CMK (cell line): ENCODE measurements at places on chromosomes 11 and 22.

GRCh38 chr11:132134322-132134721, 763.9 kb downstream of the NTM start:
- DNase-seq, result no peak

DNA sequence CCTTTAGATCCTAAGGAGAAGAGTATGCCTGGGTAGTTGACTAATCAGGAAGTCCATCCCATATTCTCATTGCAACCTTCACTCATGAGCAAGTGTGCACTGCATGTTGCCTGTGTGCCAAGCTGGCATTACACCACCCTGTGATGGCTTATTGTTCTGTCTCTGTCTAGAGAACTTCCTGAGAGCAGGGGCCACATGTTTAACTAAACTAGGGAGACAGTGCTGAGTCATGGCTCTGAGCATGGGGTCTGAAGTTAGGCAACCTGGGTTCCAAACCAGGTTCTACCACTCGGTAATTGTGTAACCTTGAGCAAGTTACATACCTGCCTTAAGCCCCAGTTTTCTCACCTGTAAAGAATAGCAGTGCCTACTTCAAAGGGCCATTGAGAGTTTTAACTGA, 39.6 kb downstream of the CSNK2A3 start:
- DNase-seq, result no peak

DNA sequence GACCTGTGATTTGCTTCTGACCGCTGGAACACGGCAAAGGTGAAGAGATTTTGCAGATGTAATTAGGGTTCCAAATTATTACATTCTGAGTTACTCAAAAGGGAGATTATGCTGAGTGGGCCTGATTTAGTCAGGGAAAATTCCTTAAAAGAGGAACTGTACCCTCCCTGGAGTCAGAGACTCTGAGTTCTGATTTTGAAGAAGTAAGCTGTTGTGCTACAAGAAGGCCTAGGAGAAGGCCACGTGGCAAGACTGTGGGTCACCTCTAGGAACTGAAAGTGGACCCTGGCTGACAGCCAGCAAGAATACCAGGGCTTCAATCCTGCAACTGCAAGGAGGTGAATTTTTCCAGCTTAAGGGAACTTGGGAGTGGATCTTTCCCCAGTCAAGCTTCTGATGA, 45.3 kb downstream of the CHRDL2 start:
- DNase-seq, result no peak

GRCh38 chr11:56103210-56103737, at the start of gene OR8H2:
Gene OR8H2 (plus strand): TSS chr11:56103687. CDS start chr11:56105043, 1,356 bp downstream.
- DNase-seq, result no peak

- no peak for DNase-seq
Observed at GRCh38 chr11:133867456-133867855, 22.1 kb upstream of the SPATA19 start.

GRCh38 chr11:3994030-3994640, 100.5 kb upstream of the RRM1 start:
- DNase-seq, result no peak

GRCh38 chr11:12864316-12865156, 144.6 kb upstream of the RASSF10 start:
- DNase-seq, result no peak

DNA sequence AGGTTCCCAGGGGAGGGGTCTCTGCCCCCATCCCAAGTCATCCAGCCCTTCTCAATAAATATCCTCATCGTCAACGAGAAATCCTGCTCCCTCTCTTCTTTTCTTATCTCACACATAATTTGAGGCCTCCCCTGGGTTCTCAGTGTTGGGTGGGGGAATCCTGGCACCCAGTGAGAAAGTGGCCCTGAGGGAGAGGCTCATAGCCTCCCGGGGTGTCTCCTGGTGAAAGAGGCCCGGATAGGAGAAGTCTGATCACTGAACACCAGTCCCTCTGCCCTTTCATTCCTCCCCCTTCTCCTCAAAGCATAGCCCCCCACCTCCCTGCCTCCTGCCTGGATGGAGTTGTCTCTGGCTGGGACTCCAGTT, 35.3 kb downstream of the IGLL5 start:
- DNase-seq, result no peak

DNA sequence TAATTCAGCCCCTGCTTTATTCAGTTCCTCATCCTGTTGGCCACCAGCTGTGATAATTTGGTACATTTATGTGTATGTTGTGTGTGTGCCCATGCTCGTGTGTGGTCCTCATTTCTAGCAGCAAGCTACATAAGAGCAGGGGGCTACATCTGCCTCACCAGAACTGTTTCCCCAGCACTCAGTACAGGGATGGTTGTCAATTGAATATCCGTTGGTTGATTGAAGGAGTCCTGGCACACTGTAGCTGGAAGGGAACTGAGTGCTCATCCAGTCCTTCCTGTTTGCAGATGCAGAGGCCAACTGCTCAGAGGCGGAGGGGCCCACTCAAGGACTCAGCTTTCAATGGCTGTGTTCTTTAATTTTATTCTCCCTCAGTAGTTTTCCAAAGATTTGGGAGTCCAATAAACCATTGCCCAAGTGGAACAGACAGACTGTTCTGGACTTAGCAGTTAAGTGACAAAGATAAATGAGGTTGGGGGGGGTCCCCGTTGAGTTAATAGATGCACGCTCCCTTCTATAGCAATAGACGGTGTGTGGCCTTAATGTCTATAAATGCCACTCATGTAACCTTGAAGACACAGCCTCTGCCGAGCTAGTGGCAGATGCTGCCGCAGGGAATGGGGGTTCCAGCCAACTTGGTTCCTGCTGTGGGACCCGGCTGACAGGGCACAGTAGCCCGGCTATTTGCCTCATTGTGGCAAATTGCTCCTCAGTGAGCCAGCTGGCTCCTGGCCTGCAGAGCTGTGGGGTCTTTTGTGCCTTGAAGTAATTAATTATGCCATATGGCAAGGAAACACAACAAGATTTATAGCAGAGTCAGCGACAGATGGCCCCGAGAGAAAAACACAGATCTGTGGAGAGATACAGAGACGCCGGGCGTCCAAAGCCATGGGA, 71.4 kb upstream of the GRK3 start:
- no peak for DNase-seq

GRCh38 chr22:47474895-47475294, 712.4 kb downstream of the TBC1D22A start:
- no peak for DNase-seq

- DNase-seq, result no peak
Observed at GRCh38 chr11:17722000-17722643, 2.8 kb downstream of the MYOD1 start.

DNA sequence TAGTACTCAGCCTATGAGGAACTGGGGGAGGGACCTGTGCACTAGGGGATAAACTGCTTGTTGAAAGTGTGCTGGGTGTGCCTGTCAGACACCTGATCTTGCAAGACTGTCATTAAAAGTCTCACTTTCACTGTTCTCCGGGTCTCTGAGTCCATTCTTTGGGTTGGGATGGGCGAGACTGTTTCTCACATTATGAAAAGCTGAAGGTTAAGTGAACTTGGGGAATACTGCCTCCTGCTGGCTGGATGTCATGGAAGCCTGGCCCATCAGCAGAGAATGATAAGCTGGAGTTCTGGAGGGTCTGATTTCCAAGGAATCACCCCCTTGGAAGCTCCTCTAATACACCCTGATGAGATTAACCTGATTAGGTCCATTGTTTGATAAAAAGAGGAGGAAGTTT, 9.0 kb upstream of the VPREB1 start:
- no peak for DNase-seq

- DNase-seq, result no peak
Observed at GRCh38 chr11:66976028-66976467, 944 bp downstream of the C11orf86 start.

DNA sequence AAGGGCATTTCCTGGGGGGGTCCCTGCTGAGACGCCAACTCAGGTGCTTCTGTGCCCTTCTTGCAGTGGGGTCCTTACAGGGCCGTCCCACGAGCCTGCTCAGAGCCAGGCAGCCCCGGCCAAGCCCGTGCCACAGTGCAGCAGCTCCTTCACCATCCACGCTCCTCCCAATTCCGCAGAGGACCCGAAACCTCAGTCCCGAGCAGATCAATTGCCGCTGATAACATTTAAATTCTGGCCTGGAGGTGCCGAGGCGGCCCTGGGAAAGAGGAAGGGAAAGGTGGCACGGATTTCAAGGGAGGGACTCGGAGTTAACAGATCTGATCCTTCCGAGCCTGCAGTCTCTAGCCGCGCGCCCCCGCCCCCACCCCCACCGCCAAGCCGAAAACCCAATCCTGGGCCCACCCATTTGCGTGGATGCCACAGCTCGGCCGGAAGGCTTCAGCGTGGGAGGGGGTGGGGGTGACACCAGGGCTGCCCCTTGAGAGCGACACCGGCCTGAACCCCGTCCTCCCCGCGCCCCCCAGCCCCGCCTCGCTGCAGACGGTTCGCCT, 32.3 kb upstream of the JAM3 start:
- DNase-seq, result no peak

DNA sequence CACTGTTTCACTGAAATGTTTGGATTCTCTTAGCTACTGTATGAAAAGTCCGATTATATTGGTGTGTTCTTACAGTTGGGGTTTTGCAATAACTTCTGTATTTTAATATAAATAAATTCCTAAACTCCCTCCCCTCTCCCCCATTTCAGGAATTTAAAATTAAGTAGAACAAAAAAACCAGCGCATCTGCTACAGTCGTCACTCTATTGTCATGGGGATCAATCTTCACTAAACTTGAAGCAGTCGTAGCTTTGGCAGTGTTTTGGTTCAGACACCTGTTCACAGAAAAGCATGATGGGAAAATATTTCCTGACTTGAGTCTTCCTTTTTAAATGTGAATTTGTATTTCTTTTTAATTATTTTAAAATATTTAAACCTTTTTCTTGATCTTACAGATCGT, 9.4 kb downstream of the PIWIL3 start:
- DNase-seq, result no peak

DNA sequence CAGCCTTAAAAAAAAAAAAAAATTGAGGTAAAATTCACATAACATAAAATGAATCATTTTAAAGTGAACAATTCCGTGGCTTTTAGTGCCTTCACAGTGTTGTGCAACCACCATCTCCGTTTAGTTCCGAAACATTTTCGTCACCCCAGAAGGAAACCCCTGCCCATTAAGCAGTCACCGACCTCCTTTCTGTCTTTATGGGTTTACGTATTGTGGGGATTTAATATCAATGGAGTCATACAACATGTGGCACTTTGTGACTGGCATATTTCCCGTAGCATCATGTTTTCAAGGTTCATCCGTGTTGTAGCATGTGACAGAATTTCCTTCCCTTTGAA, 65.5 kb downstream of the BCR start:
- DNase-seq, result no peak

DNA sequence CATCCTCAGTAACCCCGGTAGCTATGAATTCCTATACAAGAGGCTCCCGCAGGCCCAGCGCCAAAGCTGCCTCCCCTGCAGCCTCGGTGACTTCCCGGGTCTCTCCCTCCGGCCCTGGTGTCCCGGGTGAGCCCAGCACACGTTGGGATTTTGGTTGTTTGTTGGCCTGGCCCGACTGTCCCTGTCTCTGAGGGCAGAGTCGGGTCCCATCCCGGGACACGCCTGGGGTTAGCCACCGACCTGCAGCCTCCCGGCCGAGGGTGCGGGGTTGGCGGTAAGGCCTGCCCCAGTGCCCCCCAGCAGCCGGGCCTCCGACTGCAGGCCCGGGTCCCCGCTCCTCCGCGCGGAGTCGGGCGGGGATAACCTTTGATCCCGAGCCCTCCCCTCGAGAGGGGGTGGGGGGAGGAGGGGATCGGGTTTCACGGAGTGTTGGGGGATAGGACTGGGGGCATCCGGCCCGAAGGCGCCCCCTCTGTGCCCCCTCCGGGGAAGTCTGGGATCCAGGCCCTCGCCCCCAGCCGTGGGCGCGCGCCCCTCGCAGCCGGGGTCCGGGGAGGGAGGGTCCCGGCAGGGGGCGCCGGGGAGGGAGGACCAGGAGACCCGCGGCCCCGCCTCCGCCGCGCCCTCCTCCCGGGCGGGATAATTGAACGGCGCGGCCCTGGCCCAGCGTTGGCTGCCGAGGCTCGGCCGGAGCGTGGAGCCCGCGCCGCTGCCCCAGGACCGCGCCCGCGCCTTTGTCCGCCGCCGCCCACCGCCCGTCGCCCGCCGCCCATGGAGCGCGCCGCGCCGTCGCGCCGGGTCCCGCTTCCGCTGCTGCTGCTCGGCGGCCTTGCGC, at the start of gene FBLN1:
Gene FBLN1, plus strand, starts transcription at position 669 of the 835 bp plus-strand sequence. Its CDS starts 103 bp downstream, at position 772.
- DNase-seq, result no peak

GRCh38 chr22:31537019-31537535, 40.7 kb downstream of the SFI1 start:
- DNase-seq, result no peak

- no peak for DNase-seq
Observed at GRCh38 chr11:68341557-68342458, 29.4 kb downstream of the LRP5 start.

DNA sequence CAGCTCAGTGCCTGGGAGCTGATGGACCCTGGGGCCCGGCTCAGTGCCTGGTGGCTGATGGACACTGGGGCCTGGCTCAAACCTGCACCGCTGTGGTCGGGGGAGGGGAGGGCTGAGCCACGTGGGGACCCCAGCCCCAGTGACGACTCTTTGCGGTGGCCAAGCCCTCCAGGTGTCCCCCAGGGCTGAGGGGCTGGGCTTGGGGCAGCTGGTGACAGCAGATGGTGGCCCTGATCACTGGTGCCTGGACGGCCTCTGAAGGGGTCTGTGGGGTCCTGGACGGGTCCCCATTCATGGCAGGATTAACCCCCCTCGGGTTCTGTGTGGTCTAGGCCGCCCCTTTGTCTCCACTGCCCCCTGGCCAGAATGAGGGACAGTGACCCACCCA, 3.4 kb upstream of the MUC5B start:
- DNase-seq, result no peak

DNA sequence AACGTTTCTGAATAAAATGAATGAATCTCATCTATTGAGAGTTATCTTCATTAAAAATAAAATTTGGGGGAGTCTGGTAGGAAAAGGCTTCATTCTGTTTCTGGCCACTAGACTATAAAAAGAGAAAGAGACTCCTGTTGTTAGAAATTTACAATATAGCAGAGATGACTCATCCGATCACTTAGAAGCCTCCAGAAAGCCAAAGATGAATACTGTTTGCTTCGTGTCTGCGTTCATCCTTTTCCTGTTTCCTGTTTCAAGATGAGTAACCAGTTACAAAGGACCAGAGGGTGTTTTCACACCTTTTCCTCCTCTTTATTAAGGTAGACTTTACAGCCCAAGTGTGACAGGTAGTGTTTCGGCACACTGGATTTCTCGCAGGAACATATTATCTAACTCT, 1120.7 kb downstream of the LRRC4C start:
- DNase-seq, result no peak

GRCh38 chr22:42704896-42705295, 15.8 kb downstream of the A4GALT start:
- DNase-seq, result no peak

DNA sequence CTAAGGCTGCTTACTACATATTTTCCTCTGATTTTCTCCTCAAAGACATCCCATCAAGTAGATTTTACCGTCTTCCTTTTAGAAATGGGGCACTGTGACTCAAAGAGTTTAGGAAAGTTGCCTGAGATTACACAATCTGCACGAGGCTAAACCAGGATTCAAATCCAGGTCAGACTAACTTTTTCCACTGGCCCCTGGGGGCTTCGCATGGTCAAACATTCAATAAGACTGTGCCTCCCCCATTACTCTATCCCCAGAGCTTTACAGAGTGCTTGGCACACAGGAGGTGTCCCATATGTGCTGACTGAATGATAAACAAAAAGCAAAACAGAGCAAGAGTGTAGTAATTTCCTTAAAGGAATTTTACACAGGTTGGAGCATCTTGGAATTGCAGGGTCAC, 118.1 kb upstream of the TEAD1 start:
- DNase-seq, result no peak

GRCh38 chr22:37898441-37899181, 7.5 kb upstream of the MICALL1 start:
- no peak for DNase-seq

- DNase-seq, result no peak
Observed at GRCh38 chr11:65291613-65292012, 23.1 kb upstream of the CDC42EP2 start.

GRCh38 chr11:116148056-116148455, 624.7 kb downstream of the BUD13 start:
- no peak for DNase-seq
